Substantia nigra (tissue), 51 donors: ENCODE measurements at places on chromosomes 11 and 22.
A peak's percentile ranks its signal among the peaks of the same experiment; 100 is the strongest.

DNA sequence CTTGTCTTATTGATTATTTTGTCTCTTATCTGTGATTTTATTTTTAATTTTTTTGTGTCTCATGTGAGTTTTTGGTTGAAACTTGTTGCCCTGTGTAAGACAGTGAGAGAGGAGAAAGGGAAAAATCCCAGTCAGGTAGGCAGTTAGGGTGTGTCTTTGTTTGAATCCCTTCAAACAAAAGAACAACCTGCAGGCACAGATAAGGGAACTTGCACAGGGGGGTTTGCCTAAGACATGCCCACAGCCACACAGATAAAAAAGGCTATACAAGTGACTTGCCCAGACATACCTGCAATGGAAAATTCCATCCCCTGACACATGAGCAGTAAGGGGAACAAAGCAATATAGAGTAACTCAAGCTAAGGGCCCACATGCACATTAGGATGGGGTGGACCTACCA lies 127.8 kb upstream of the PLET1 start:
- no peak for DNase-seq

DNA sequence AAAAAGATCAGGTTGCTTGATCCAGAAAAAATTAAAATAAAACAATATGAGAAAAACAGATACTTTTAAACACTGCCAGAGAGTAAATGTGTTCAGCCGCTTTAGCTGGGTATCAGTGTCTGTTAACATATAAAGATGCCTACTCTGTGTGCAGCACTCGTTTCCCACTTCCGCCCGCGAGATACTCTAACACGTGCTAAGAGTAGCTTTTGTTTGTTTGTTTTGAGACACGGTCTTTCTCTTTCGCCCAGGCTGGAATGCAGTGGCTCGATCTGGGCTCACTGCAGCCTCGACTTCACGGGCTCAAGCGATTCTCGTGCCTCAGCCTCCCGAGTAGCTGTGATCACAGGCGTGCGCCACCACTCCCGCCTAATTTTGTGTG lies 531 bp upstream of the MEN1 start:
- no peak for DNase-seq

GRCh38 chr11:46603704-46604308 lies 10.0 kb upstream of the AMBRA1 start:
- no peak for DNase-seq

- peak; percentile 19 for DNase-seq
These were observed 43.2 kb downstream of the PANX1 start for GRCh38 chr11:94171693-94172440.

- no peak for DNase-seq
These were observed 27.5 kb downstream of the DSCAML1 start for GRCh38 chr11:117769533-117769932.
